CD8-positive, alpha-beta memory T cell (primary cell): ENCODE measurements at places on chromosomes 1 and 21. TPM values are rescaled to one million over a fixed set of nuclear protein-coding genes. Genes with fewer than 3 reads are reported as not detected.

The S1PR1 gene
- total RNA-seq, result 118 TPM

The SPRR4 gene
- not detected for total RNA-seq

The LAMTOR5 gene
- total RNA-seq, result 148 TPM

The UHMK1 gene
- total RNA-seq, result 67.9 TPM

The COL18A1 gene
- 2.2 TPM for total RNA-seq

The FBXO44 gene
- total RNA-seq, result 14.2 TPM

The LRRN2 gene
- total RNA-seq, result not detected

The F13B gene
- total RNA-seq, result not detected

The BSND gene
- not detected for total RNA-seq

The S100B gene
- 0.91 TPM for total RNA-seq

The CLCA4 gene
- not detected for total RNA-seq

The RGS4 gene
- not detected for total RNA-seq

The TINAGL1 gene
- total RNA-seq, result not detected

The WNT2B gene
- total RNA-seq, result 0.09 TPM

The C1orf226 gene
- 0.04 TPM for total RNA-seq

The VASH2 gene
- 0.07 TPM for total RNA-seq

The SLFNL1 gene
- 0.09 TPM for total RNA-seq

The LEMD1 gene
- total RNA-seq, result 0.55 TPM

The OR2T2 gene
- not detected for total RNA-seq

The KRTAP10-5 gene
- not detected for total RNA-seq

The HES4 gene
- total RNA-seq, result 0.62 TPM

The PKP1 gene
- not detected for total RNA-seq

The HTR1D gene
- total RNA-seq, result not detected

The COL6A1 gene
- total RNA-seq, result 12.1 TPM

The MYOC gene
- not detected for total RNA-seq

The BACE2 gene
- 1.1 TPM for total RNA-seq

The MYBPH gene
- total RNA-seq, result not detected

The OR6N1 gene
- not detected for total RNA-seq

The CBR3 gene
- total RNA-seq, result 7.6 TPM

The PTAFR gene
- 0.59 TPM for total RNA-seq

The DDR2 gene
- total RNA-seq, result 0.20 TPM

The EXTL1 gene
- not detected for total RNA-seq

The OR2T6 gene
- not detected for total RNA-seq

The USP24 gene
- total RNA-seq, result 51.6 TPM

The LYST gene
- total RNA-seq, result 76.9 TPM

The TSPEAR gene
- not detected for total RNA-seq

The DRAM2 gene
- 27.8 TPM for total RNA-seq

The ADAMTS5 gene
- total RNA-seq, result not detected

The KCNJ15 gene
- total RNA-seq, result not detected

The INKA2 gene
- total RNA-seq, result 1.8 TPM

The MTHFR gene
- 13.5 TPM for total RNA-seq

The HNRNPR gene
- total RNA-seq, result 201 TPM

The FCGR1A gene
- total RNA-seq, result not detected

The RGS7 gene
- total RNA-seq, result not detected

The ZNF648 gene
- total RNA-seq, result not detected

The BMP8A gene
- 0.18 TPM for total RNA-seq
